Cerebellar nuclear complex (tissue), 1 donor: ENCODE measurements at places on chromosomes 5 and 9.

GRCh38 chr5:96338624-96339415, 94.2 kb downstream of the PCSK1 start:
- no peak for DNase-seq

DNA sequence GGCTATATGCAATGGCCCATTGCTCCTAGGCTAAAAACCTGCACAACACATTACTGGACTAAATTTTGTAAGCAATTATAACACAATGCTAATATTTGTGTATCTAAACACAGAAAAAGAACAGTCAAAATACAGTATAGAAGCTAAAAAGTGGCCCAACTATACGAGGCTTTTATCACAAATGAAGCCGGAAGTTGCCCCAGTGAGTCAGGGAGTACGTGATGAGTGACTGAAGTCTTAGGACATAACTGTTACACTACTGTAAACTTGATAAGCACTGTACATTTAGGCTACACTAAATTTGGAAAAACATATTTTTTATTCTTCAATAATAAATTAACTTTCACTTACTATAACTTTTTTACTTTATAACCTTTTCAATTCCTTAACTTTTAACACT, 105.2 kb upstream of the PRR16 start:
- DNase-seq: no peak

DNA sequence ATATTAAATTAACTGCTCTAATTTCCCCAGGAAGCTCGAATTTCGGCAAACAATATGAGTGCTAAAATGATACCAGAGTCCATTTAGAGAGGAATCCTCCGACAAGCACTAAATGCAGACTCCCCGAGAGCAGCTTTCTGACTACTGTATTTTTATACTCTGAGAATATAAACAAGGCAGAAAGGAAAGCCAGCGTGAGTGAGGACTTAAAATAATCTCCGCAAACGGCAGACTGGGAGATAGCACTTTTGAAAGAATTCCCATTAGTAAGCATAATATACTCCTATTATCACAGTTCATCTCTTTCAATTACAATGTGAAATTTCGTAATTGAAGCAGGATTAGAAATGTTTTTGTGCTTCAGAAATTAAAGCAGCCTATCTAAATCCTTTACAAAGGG, 269.4 kb upstream of the PANK3 start:
- DNase-seq: no peak

DNA sequence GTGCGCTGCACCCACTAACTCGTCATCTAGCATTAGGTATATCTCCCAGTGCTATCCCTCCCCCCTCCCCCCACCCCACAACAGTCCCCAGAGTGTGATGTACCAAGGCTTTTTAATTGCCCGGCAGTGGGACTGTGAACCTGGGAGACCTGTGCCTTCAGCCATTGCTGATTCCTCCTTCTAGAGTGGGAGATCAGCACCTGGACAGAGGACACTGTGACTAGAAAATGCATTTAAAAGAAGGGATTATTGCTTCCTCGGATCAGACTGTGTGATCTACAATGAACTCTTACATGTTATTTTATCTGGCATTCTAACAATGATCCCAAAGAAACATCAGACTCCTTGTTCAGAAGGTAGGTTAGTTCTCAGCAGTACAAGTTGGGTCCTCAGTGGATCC, 25.9 kb downstream of the CTSL start:
- no peak for DNase-seq

DNA sequence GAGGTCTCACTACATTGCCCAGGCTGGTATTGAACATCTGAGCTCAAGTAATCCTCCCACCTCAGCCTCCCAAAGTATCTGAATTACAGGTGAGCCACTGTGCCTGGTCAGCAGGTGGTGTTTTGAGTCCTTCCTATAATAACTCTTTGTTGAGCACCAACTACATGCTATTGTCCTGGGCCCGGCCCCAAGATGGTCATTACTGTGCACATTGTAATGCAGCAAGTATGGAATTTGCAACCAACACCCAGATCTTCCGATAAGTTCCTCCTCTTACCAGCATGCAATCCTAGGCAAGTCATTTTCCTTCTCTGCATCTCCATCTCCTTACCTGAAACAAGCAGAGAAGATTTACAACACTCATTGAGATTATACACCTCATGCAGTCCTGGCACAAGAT, 510.3 kb upstream of the KLF4 start:
- no peak for DNase-seq

- no peak for DNase-seq
These were observed 54.0 kb upstream of the MCCC2 start for GRCh38 chr5:71533142-71533541.

DNA sequence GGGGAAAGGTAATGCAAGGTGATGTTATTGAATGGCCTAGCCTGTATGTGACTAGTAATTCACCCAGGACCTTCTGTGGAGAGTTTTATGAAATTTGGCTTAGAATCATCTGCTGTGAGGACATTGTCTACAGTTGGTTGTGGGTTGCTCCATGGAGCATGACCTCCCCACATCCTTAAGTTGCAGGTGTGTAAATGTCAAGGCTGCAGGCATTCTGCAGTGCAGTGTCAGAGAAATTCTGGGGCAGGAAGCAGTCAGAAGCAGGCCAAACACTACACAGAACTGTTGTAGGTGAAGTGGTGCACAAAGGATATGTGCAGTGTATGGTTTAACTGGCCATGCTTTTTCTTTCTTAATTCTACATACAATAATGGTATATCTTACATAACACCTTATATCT, 588.3 kb downstream of the EBF1 start:
- DNase-seq: no peak

GRCh38 chr5:52007230-52007858, 624.1 kb downstream of the ISL1 start:
- DNase-seq: no peak

- no peak for DNase-seq
These were observed 193.9 kb downstream of the SEC61B start for GRCh38 chr9:99416007-99416406.

GRCh38 chr5:176750144-176750543, 60.2 kb upstream of the UNC5A start:
- no peak for DNase-seq

GRCh38 chr5:115553082-115553481, 8.5 kb upstream of the FEM1C start:
- DNase-seq: no peak

DNA sequence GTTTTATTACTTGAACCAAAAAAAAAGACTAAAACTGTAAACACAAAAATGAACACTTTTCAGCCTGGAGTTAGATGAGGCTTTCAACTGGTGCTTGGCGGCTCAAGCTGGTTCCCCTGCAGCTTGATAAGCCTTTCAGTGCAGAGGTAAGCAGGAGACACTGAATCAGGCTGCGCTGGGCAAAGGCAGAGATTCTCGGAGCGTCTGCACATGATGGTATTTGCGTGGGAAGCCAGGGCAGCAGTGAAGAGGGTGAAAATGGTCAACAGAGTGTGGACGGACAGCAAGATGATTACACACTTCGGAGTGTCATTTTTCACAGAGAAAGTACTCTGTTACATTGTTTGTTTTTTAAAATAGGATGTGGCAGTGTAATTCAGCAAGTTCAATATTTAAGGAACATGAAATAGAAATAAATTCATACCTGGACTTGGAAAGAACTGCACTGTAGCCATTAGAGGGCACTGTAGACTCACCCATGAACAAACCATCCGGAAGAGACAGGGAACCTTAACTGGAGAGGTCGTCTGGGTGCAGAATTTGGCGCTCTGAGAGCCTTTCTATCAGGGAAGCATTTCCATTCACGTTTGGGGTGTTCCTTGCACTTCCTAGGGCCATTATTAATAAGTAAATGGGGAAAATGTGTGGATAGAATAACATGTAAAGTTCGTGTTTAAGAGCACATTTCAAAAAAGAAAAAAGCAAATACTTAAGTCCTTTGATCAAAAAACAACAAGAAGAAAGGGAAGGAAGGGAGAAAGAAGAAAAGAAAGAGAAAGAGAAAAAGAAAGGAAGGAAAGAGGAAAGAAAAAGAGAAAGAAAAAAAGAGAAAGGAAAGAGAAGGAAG, 69.8 kb downstream of the ICE1 start:
- DNase-seq: peak; percentile 37

GRCh38 chr5:74539986-74540385, 100.5 kb downstream of the ENC1 start:
- DNase-seq: no peak

DNA sequence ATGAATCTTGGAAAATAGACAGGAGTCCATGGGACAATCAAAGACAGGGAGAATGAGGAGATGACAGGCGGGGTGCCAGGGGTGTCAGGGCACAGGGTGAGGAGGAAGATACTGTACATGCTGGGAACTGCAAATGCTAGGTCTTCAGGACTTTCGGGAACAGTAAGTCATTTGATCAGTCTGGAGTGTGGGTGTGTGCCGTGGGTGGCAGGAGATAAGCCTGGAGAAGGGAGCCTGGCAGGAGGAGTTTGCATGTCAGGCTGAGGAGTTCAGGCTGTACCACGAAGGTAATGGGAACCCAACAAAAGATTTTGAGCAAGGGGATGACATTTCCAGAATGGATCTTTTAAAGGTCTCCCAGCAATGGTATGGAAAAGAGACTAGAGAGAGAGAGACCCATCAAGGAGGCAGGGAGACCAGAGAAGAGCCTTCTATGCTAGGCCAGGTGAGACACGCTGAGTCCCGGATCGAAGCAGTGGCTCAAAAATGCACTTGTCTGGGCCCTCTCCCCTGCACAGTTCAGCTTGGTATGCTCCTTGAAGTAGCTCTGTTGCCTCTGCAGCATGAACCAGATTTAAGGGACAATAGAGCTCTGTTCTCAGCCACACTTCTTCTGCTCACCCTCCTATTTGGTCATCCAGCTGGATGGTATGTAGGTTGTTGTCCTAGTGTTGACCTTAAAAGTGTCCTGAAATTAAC, 77.0 kb upstream of the FER start:
- no peak for DNase-seq

DNA sequence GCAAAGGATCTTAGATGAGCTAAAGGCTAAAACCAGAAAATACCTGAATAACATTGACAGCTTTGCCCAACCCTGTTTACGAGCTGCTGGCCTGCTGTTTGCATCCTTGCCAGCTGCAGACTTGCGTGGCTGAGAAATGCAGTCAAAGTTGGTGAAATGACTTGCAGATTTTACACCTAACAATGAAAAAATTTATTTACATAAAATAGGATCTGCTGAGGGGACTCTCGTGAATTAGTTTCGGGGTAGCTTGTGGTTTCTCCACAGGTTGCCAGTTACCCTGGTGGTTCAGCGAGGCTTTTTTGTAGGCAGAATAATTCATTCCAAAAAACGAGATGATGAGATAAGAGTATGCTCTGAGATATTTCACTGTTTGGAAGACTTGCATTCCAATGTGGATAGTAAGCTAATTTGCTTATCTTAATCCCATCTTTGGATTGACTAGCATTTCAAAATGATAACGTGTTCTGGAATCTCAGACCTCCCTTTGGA, 65.7 kb upstream of the FANCC start:
- DNase-seq: no peak

DNA sequence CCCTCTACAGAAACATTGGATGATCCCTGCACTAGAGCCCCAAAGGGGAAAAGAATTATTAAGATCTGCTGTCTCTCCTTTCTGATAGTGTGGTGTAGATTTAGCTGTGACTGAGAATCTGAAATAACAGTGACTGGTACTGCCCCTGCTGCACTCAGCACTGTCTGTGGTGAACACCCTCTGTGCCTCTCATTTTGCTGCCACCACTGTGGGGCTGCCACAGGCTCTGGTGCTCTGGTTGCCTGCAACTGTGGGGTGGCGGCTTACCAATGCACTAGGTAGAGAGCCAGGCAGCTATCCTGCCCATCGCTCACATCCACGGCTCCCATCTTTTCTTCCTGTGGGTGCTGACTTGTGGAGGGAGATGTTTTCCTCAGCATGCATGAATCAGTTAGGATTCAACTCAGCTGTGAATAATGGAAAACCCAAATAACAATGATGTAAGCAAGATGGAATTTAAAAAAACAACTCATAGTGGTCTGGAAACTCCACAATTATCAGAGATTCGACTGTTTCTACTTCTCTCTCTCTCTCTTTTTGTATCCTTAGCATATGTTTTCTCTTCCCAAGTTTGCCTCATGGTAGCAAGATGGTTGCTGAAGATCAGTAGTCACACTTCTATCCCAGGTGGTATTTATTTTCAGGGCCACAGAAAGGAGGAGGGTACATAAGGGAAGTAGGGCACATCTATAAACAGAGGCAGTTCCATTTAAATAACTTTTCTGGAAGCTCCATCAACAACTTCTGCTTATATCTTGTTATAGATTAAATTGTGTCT, 99.8 kb upstream of the DAP start:
- DNase-seq: no peak

- DNase-seq: no peak
These were observed 269.3 kb downstream of the TLE1 start for GRCh38 chr9:81420024-81420423.

DNA sequence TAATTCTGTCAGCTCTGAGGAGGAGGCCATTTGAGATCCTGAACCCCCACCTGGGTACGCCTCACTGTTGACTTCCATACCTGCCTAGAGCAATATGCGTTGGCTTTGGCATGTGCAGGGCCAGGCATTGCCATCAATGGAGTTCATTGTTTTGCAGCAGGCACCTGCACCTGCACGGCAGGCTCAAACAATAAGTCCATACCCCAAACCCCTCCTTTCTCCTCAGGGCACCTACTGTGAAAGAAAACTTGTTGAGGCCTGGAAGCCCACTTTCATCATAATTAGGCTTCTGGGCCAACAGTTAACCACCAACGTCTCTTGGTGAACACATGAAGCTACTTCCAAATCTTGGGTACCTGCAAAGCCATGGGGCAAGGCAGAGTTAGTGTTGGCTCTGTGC, 238.7 kb downstream of the NFIB start:
- no peak for DNase-seq

GRCh38 chr5:133639850-133640528, 27.6 kb upstream of the FSTL4 start:
- DNase-seq: no peak

DNA sequence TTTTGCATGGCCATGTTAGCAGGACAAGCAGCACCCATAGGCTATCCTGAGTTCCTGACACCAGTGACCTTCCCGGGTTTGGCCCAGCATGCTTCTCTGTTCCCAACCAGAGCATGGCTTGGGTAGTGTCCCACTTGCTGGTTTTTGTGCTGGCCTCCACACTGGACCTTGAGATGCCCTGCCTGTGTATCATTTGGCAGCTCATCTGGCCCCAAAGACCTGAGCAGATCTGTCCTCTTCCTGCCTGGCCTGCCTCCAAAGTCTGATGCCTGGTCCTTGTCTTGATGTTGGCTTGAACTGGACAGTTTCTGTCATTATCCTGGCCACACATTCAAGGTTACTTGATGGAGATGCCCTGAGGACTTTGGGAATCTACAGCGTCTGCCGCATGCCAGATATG, 590.7 kb upstream of the KLF4 start:
- no peak for DNase-seq

GRCh38 chr5:172571413-172571812, 69.7 kb upstream of the NEURL1B start:
- DNase-seq: no peak

DNA sequence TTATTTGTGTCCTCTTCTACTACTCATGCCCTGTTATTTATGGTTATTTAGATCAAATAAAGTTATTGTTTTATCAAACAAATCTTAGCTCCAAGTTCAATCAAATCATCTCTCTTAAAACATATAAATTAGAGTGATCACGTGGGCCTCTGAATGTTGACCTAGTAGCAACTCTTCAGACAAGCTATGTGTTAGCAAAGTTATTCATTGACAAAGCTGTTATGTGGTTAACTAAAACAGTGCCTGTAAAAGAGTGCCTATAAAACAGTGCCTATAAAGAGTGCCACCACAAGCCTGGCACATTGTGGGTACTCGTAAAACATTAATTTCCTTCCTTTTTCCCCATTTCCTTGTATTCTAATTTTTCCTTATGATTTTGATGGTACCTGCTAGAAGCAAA, 421.9 kb downstream of the HCN1 start:
- DNase-seq: no peak
